ENCODE measurements at places on chromosomes 2 and 18.

DNA sequence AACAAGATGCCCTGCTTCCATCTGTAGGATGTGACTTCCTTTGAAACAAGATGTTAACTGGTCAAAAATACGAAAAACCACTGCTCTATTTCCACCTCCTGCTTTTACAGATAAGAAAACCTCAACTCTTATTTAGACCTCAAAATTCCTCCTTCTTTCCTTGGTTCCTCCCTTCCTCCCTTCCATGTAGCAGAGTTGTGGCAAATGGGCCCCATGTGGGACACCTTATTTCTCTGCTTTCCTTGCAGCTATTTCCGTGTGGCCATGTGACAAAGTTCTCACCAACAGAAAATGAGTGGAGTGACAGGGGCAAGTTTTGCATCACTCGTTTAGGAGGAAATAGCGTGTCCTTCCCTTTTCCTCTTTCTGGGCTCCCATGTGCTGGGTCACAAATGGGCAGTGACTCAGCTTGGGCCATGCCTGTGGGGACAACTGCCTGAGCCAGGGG lies 69.4 kb upstream of the SMAD2 start:
- DNase-seq: no peak

- no peak for DNase-seq
These were observed 19.5 kb downstream of the MYO1B start for GRCh38 chr2:191264647-191265081.

GRCh38 chr2:113176696-113177355 lies 3.1 kb downstream of the PSD4 start:
- no peak for DNase-seq

DNA sequence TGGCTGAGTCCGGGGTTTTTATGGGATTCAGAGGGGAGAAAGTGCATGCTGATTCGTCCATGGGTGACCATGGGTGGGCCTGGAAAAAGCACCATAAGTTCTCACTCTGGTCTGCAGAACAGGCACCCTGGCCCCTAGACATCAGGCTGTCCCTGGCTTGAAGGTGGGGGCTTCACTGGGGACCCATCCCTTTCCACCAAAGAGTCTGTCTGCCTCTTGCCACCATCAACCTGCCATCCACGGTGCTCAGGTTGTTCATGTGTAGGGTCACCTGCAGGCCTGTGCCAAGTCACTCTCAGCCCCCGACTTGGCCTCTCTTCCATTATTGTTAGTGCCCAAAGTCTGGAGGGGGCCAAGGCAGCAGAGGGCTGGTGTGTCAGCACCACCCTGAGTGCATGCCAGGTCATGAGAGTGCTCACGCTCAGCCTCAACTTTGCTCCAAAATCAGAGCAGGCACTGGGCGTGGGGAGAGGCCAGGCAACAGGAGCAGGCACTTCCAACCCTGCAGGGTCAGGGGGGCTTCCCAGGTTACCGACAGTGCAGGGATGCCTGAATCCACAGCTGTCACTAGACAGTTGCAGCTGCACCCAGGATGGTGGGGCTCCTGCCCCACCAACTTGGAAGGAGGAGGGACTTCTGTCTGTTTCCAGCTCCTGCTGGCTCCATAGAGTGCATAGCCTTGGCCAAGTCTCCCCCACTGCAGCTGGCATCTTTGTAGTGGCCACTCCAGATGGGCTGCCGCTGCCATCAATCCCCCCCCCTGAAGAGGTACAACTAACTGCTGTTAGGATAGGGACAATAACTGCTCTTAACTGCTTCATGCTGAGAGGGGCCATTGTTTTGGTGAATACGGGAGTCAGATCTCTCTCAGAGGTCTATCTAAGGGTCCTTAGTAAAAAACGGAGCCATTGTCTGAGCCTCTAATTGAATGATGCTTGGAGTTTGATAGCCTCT lies 209.3 kb downstream of the AKAIN1 start:
- DNase-seq: no peak
